ENCODE measurements at places on chromosomes 7 and 10.

GRCh38 chr10:79628988-79629954 lies 18.5 kb downstream of the SFTPA1 start:
- no peak for DNase-seq

DNA sequence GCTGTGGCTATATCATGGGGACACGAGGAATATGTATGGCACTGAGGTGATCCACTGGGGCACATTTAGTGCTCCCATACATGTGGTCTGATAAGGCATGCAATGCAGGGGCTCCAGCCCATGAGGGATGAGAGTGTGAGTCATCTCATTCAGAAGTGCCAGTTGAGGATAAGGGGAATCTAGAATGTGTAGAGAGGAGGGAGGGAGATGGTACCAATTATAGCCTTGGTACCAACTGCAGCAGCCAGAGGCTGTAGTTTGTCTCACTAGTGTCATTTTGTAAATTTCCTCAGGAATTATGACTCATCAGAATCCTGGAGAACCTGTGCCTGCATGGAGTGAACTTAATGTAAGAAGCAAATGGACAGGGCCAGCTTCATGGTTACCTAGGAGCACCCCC lies 46.2 kb downstream of the LAMB4 start:
- no peak for DNase-seq

DNA sequence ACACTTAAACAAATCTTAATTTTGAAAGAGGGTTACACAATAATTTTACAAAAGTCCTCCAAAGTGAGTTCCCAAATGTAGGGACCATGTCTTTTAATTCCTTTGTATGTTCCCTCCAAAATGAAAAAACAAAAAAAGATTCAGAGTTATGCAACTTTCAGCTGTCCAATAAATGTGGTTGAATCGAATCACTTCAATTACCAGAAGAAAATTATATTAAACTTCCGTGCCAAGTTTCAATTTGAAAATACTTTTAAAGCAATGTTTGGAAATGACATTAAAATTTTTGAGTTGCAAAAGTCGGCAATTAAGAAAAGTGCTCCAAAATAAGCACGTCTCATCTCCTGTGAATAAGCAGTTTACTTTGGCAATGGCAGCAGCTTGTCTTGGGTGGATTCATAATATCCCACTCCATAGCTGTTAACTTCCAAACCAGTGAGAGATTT lies 60.3 kb upstream of the C1GALT1 start:
- DNase-seq = no peak

- DNase-seq = peak; percentile 34
These were observed 458.0 kb upstream of the GALNT17 start for GRCh38 chr7:70673778-70674570.

DNA sequence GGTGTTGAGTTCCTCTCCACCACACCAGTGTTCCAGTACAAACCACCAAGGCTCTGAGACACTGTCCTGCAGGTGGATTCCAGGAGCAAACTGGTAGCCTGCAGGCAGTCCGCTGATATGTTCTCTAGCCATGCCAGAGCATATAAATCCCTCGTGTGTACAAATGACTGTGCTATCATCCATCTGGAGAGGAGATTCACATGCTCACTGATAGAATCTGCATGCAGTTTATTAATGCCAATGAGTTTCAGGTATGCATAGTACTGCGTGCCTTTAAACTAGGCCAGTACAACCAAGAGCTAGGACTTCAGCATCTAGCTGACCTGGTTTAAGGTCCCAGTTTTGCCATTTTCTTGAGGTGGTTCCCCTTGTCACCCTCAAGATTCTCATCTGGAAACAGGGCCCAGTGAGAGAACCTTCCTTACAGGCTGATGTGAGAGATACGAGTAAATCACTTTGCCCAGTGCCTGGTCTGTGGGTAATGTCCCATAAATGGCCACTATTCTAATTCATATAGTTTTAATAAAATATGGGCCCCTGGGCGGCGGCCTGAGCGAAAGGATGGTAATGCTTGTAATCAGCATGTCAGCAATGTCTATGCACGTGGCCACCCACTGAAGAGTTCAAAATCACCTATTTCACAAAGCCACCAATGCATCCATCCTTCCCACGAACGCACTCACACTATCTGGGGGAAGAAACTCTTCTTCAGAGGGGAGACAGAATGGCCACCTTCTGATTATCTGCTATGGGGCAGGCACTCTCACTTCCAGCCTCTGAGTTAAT lies 268.0 kb upstream of the ZMIZ1 start:
- no peak for DNase-seq

DNA sequence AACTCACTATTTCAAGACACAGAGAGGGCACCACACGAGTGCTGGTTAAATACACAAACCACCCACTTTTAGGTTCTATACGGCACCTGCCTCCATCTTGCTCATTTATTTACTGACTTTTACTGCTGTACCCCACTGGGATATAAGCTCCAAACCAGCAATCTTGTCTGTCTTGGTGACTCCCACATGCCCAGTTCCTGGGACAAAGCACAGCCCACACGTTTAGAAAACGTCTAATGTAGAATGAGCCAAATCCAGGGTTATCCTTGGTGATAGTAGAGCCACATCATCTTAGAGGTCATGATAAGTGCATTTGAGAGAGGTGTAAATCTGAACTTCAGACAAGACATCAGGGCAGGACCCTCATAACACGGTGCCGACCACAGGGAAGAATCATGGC lies 73.5 kb downstream of the NUDCD3 start:
- no peak for DNase-seq

DNA sequence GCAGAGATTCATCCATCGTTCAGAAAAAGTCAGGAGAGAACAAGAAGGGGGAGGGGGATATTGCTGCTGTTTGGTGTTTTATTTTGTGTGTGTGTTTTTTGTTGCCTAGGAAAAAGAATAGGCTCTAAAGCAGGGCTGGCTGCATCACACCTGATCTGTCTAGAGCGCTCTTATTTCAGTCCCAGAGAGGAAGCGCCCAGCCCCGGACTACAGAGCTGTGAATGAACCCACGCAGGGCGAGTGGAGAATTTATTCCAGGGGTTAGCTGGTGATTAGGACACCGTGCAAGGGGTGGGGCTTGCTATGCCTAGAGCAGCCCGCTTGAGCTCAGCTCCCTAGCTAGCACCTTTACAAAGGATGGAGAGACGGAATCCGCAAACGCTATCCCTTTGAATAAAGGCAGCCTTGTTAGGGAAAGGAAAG lies 621 bp upstream of the FAM13C start:
- DNase-seq = peak; percentile 28

GRCh38 chr7:12625836-12626235 lies 55.3 kb downstream of the SCIN start:
- DNase-seq = no peak

- DNase-seq = peak; percentile 29
These were observed 57.5 kb upstream of the SP4 start for GRCh38 chr7:21370283-21370982.

DNA sequence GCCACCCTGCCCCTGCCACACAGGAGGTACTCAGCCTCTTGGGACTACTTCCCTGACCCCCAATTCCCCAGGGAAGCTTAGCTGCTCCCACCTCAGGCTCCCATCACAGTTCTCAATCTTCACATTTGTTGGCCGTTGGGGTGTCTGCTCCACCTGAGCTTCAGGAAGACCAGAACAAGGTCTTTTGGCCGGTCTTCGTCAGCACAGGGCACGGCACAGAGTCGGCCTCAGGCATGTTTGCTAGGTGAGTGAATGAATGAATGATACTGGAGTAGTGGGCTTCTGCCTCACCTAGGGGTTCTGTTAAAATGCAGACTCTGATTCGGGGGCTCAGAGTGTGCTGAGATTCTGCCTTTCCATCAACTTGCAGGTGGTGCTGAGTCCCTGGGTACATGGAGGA lies 20.3 kb downstream of the GPRIN2 start:
- DNase-seq = no peak

- no peak for DNase-seq
These were observed 38.1 kb downstream of the SLC35B4 start for GRCh38 chr7:134278502-134279153.

- no peak for DNase-seq
These were observed 96.8 kb upstream of the AGR3 start for GRCh38 chr7:16978358-16979244.

DNA sequence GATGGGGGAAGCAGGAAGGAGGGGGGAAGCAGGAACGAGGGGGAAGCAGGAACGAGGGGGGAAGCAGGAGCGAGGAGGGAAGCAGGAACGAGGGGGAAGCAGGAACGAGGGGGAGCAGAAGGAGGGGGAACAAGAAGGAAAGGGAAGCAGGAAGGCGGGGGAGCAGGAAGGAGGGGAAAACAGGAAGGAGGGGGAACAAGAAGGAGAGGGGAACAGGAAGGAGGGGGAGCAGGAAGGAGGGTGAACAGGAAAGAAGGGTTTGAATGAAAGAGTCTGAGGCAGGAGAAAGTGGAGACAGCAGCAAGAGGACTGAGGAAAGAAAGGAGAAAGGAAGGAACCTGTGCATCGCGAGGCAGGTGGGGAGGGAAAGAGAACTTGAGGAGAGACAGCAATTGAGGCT lies 256.6 kb downstream of the PTEN start:
- DNase-seq = no peak

GRCh38 chr7:25024066-25024465 lies 44.1 kb upstream of the OSBPL3 start:
- DNase-seq = no peak

DNA sequence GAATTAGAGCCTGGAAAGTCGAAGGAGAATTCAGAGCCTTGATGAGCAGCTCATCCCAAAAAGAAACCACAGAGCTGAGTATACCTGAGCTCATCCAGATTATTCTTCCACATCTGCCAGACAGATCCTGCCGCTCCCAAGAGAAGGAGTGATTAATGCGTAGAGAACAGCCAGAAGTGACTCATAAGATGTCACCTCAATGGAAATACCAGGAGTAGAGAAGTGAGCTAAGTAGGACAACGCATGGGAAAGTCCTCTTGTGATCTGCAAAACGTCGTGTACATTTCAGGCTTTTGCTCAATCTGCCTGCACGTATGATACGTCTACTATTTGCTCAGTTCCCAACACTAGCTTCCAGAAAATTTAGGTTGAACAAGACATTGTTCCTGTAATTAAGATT lies 230.5 kb upstream of the AUTS2 start:
- DNase-seq = no peak

GRCh38 chr10:57696641-57697040 lies 571.1 kb downstream of the IPMK start:
- DNase-seq = no peak

DNA sequence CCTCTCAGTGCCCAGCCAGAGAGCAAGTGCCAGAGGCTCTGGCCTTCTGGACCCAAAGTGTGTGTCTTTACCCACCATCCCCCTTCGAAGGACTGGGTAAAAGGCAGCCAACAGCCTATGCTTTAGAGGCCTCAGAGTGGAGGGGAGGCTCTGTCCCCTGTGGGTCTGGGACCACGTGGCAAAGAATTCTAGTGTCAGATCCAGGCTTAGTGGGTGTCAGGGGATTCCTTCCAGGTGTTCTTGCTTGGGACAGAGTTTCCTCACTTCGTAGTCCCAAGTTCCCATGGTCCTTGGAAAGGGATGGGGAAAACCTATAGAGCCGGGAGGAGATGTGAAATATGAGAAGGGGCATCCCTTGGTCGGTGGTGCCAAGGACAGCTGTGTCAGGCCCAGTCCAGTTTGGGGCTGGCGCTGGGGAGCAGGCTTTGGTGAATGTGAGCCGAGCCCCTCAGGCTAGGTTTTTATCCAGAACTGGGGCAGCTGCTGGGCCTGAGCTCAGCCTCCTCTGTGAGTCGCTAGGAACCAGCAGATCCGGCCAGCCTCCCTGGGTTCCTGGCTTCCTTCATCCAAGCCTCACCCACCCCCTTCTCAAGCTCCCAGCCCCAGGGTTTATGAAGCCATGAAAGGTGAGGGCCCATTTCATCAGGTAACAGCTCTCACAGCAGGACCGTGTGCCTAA lies 71.2 kb downstream of the C10orf105 start:
- DNase-seq = no peak

GRCh38 chr10:43972976-43973647 lies 324.4 kb upstream of the ZNF32 start:
- DNase-seq = no peak

GRCh38 chr10:61097026-61097425 lies 153.0 kb upstream of the RHOBTB1 start:
- DNase-seq = no peak

- DNase-seq = no peak
These were observed 139.5 kb downstream of the PFKFB3 start for GRCh38 chr10:6342096-6342685.

DNA sequence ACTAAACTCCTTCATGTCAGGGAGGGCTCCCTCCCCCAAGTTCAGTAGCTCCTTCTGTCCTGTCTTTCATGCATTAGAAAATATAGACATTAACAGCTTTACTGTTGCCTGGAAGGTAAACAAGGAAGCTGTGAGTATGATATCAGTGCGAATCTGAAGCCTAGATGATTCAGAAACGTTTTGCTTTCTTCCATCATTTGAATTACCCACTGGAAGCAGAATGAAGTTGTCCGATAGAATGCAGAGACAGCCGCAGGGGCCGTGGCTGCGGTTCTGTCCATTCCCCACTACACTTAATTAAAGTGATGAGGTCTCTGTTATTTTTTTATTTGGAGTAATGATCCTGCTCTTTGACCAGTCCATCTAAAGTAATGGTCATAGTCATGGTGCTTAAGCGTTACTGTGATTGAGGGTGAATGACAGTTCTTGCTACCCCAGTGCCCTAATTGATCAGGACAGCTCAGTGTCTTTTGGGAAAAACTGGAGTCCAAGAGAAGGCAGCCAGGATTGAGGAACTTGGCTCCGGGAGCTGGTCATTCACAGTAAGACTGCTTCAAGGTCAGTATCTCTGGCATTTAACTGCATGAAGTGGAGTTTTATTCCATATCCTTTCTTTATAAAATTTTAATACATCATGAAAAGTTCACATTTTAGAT lies 69.9 kb downstream of the PTPRE start:
- DNase-seq = no peak

DNA sequence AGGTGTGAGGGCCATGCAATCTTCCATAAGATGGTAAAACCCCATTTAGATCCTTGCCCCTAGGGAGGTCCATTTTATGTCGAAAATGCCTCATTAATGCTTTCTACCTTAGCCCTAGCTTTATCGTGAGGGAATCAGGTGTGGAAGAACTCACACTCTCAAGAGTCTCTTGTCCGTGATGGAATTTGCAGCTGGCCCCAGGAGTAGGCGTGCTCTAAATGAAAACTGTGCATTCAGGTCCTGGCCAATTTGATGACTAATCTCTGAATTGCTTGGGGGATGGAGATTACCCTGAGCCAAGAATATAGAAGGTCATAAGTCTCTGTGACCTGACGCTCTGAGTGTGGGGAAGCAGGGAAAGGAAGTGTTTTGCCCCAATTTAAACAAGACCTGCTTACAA lies 6.6 kb downstream of the C10orf90 start:
- no peak for DNase-seq

GRCh38 chr7:51459809-51460208 lies 143.2 kb upstream of the COBL start:
- DNase-seq = no peak

Measured in NCI-H1417 treated with DMSO at 0.1 percent for 48 hours (cell line).